ENCODE measurements at places on chromosomes 5 and 9.

DNA sequence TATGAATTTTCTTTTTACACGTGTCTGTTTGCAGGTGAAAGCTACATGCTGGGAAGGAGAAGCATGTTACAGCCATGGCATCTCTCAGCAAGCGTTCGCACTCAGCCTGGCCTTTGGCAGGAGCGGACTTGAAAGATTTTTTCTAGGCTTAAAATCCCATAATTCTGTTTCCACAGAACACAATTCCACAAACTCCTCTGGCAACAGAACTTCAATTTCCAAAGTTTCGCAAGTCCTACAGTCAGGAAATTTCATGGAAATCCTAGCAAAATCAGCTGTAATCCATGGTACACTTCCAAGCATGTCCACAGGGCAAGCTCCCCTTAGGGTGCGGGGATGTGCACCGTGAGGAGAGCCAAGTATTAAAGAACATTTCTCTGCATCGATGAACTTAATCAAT, 35.9 kb downstream of the SUB1 start:
- DNase-seq = no peak

GRCh38 chr5:62483556-62483955, 71.0 kb downstream of the IPO11 start:
- DNase-seq = no peak

DNA sequence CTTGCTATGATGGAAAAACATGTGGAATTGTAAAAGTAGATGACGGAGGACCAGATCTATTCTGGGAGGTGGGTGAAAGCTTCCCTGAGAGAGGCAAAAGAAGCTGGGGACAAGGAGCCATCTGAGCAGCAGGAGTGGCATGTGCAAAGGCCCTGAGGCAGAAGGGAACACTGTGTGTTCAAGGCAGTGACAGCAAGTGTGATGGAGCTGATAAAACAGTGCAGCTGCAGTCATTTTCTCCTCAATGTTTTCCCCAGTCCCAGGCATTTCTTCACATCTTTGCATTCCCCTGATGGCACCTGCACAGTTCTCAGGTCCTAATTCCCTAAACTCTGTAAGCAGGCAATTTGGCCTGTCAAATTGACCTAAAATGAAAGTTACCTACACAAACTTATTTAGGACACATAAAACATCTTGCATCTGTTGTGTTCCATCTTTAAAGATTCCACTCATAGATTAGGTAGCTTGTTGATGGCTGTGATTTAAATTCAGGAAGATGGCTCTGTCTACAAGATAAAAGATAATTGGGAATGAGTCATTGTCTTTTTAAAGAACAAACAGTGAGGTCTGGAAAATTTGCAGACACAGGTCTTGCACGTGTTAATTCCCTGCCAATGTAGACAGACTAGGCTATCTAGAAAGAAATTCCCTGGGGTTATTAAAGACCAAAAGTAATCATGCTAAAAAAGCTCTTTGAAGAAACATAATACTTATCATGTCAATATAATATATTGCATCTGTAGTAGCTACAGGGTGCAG, 289.6 kb upstream of the SGCD start:
- no peak for DNase-seq

GRCh38 chr5:43020399-43020746, 19.7 kb downstream of the ANXA2R start:
- DNase-seq = no peak

DNA sequence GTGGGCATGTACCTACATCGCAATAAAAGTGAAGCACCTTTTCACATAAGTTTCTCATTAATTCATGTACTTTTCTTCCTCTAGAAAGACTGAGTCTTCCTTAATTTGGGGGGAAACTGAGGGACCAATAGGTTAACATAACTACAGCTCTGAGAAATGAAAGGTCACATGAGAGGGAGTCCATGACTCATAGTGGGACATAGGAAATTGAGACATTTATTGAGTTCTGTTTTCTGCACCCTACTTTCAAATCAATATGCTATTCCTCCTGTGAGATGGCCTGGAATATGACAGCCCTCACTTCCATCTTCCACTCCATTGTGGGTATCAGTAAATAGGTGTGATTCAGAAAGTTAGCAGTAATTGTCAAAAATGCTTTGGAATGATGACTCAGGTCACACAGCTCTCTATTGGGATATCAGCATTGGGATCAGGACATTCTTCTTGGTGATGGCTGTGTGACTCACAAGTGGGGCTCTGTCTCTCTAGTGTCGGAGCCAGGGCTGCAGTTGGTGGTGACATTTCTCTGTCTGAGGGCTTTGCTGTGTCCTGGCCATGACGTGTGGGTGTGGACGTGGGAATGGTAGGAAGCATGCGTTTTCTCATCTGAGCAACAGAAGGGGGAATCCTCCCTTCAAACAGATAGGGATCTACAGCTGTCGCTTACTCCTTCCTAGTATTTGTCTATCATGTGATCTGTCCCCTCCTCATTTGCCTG, 125.0 kb downstream of the TRIO start:
- no peak for DNase-seq

GRCh38 chr5:103109277-103109676, 10.7 kb downstream of the GIN1 start:
- no peak for DNase-seq
